ENCODE measurements at places on chromosomes 12 and 14. TPM values are rescaled to one million over a fixed set of nuclear protein-coding genes. Genes with fewer than 3 reads are reported as not detected.

- H3K4me3 ChIP-seq = no peak overlapping the region
- no peaks in the 10 kb centered on the region for H3K27me3 ChIP-seq
- no peaks in the 10 kb centered on the region for H3K4me1 ChIP-seq
- H3K36me3 ChIP-seq = peaks cover 1% of the 10 kb centered on the region
- DNase-seq = no peak
These were observed 267.1 kb downstream of the LRFN5 start for GRCh38 chr14:41873686-41874317.

The B4GALNT1 gene
- total RNA-seq = 3.8 TPM

DNA sequence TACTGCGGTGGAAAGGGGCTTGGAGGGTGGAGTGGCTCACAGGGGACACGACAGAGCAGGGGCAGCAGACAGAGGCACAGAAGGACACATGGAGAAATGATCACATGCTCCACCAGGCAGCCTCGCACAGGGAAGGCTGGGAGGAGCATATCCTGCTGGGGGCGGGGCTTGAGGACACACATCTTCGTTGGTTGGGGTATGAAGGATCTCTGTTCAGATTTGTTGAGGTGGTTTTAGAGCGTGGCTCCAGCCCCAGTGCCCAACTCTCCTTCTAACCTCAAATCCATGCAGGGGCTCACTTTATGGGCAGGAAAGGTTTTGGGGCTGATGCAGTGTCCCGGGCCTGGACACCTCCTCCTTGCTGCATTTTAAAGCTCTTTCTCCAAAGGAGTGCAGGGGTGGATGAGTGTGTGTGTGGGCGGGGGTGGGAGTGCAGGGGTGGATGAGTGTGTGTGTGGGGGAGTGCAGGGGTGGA lies 733 bp upstream of the P3H3 start:
- DNase-seq = peak; percentile 53
- peak overlapping the region; percentile 48 for H3K4me3 ChIP-seq
- peaks cover 66% of the 10 kb centered on the region for H3K27me3 ChIP-seq
- H3K36me3 ChIP-seq = peaks cover 3% of the 10 kb centered on the region

The CACNA1C gene
- 0.21 TPM for total RNA-seq

The PRKCH gene
- total RNA-seq = 127 TPM

GRCh38 chr12:2834581-2835491 lies at the start of gene NRIP2:
Gene NRIP2, minus strand, starts transcription at chr12:2835035. Its CDS starts 52 bp downstream, at chr12:2834983.
- no peaks in the 10 kb centered on the region for H3K27me3 ChIP-seq
- no peak within 1 kb of the TSS for H3K4me3 ChIP-seq
- H3K27ac ChIP-seq = peak within 1 kb of the TSS; percentile 22
- H3K36me3 ChIP-seq = peaks cover 2% of the 10 kb centered on the region
- no peak for DNase-seq

DNA sequence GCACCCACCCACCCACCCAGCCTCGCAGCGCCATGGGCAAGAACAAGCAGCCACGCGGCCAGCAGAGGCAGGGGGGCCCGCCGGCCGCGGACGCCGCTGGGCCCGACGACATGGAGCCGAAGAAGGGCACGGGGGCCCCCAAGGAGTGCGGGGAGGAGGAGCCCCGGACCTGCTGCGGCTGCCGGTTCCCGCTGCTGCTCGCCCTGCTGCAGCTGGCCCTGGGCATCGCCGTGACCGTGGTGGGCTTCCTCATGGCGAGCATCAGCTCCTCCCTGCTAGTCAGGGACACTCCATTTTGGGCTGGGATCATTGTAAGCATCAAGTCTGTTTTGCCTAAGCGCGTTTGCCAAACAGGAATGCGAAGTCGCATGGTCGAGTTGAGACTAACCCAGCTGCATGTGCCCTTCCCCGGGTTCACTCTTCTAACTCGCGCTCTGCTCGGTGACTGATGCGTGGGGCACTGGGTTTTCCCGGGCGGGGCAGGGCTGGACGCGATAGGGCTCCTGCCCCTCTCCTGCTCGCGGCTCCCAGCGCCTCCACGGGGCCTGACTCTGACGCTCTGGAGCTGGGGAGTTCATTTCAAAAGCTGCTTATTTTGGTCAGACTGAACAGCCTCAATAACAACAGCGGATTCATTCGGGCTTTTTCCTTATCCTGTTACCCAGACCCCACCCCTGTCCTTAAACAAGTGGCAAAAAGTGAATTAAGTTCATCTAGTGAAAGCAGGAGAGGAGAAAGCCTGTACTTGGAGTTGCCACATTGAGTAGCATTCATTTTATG lies 458 bp downstream of the SSPN start:
- peak overlapping the region; percentile 88 for H3K4me3 ChIP-seq
- DNase-seq = no peak
- no peak overlapping the region for H3K27ac ChIP-seq
- H3K27me3 ChIP-seq = peaks cover 45% of the 10 kb centered on the region

DNA sequence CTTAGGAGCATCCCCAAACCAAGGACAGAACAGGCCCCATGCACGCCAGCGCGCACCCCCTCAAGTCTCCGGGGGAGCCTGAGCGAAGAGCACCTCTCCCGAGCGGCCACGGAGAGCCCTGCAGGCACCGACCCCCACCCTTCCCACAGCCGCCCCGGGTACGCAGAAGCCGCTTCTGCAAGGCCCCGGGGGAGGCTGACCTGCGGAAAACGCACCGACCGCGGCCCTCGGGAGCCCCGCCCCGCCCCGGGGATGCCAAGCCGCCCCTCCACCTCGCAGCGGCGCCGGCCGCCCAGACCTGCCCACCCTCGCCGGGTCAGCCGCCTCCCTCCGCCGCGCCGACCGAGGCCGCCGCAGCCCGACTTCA lies 385 bp downstream of the CAPRIN2 start:
- peaks cover 2% of the 10 kb centered on the region for H3K36me3 ChIP-seq
- DNase-seq = no peak
- H3K27ac ChIP-seq = peak overlapping the region; percentile 79
- H3K4me3 ChIP-seq = peak overlapping the region; percentile 93
- H3K4me1 ChIP-seq = peaks cover 60% of the 10 kb centered on the region

DNA sequence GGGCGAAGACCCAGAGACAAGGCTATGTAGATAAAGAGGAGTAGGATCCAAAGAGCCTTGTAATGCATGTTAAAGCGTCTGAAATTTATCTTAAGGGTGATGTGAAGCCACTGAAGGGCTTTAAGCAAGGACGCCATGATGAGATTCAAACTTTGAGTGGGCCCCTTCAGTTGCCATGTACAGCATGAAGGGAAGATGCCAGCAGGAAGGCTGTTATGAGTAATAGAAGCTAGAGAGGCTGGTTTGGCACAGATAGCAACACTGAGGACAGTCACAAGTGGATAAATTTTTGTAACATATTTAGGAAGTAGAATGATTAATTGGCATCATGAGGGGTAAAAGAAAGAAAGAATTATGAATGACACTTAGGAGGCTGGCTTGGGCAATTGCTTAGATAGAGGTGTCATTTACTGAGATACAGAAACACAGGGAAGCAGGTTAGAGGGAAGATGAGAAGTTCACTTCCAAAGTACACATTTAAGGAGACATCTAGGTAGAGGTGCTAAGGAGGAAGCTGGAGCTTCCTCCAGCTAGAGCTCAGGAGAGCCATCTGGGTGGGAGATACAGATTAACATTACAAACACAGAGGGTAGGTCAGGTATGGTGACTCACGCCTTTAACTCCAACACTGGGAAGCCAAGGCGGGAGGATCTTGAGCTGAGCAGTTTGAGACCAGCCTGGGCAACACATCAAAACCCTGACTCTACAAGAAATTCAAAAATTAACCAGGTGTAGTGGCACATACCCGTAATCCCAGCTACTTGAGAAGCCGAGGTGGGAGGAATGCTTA lies 13.7 kb downstream of the ATG2B start:
- DNase-seq = no peak
- H3K36me3 ChIP-seq = no peaks in the 10 kb centered on the region
- H3K27ac ChIP-seq = peak overlapping the region; percentile 67
- H3K4me1 ChIP-seq = peaks cover 13% of the 10 kb centered on the region
- H3K4me3 ChIP-seq = peak overlapping the region; percentile 35

The RBP5 gene
- total RNA-seq = 0.26 TPM

GRCh38 chr14:83975841-83976770 lies 1553.8 kb upstream of the FLRT2 start:
- H3K4me3 ChIP-seq = no peak overlapping the region
- no peak overlapping the region for H3K27ac ChIP-seq
- DNase-seq = no peak

The DGLUCY gene
- total RNA-seq = 90.5 TPM

DNA sequence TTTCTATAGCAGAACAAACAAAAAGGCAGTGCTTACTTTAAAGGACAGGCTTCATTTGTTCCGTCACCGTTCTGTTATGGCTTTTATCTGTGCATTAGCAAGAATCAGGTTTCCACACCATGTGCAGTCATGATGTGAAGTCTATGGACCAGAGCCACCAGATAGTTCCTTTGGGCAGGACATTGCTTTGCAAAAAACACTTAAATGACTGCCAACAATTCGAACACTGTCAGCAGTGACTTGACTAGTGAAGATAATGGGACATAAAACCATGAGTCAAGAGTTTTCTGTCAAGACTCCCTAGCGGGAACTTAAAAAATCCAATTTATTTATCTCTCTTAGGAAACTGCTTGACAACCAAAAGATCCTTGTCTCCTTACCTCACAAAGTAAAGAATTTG lies 80.3 kb downstream of the NKX2-1 start:
- H3K4me3 ChIP-seq = no peak overlapping the region

DNA sequence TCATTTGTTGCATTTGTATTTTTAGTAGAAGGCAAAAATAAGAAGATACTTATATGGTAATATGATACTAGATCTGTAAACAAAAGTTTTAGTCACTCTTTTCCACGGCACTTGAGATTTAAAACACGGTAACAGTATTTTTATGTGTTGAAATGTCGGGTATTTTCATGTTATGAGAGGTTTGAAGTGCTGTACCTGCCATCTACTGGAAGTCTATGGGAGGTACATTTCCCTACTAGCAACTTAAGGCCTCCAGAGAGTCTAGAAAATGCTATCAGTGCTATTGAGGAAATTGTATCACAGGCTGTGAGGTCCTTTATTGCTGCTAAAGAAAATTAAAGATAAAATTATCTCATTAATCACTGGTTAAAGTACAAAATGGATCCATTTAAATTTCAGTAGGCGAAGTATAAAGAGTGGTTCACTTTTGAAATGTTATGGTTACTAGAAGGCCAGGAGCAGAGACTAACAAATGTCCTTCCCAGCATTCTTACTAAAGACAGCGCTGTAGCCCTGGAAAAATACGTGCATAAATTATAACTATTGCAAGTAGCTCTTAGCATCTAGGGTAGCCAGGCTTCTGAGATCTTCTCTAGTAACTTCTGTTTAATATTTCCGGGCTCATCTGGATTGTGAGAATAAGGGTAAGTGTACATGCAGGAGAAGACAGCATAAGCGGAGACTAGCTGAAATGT lies 77.6 kb upstream of the PRKD1 start:
- H3K27me3 ChIP-seq = no peaks in the 10 kb centered on the region
- no peaks in the 10 kb centered on the region for H3K4me1 ChIP-seq
- no peak overlapping the region for H3K27ac ChIP-seq
- H3K36me3 ChIP-seq = no peaks in the 10 kb centered on the region
- no peak overlapping the region for H3K4me3 ChIP-seq

The GTF2A1 gene
- 52.3 TPM for total RNA-seq

GRCh38 chr12:79688376-79689060 lies 2.2 kb downstream of the PAWR start:
- peaks cover 2% of the 10 kb centered on the region for H3K36me3 ChIP-seq
- peaks cover 28% of the 10 kb centered on the region for H3K27me3 ChIP-seq
- H3K4me3 ChIP-seq = peak overlapping the region; percentile 78
- no peak overlapping the region for H3K27ac ChIP-seq
- peaks cover 21% of the 10 kb centered on the region for H3K4me1 ChIP-seq
- no peak for DNase-seq

- no peaks in the 10 kb centered on the region for H3K4me1 ChIP-seq
- no peaks in the 10 kb centered on the region for H3K27me3 ChIP-seq
- no peak overlapping the region for H3K4me3 ChIP-seq
- DNase-seq = no peak
- no peak overlapping the region for H3K27ac ChIP-seq
- H3K36me3 ChIP-seq = no peaks in the 10 kb centered on the region
These were observed 123.2 kb downstream of the LMO3 start for GRCh38 chr12:16482726-16483125.

- no peak overlapping the region for H3K27ac ChIP-seq
- H3K4me3 ChIP-seq = no peak overlapping the region
- no peaks in the 10 kb centered on the region for H3K36me3 ChIP-seq
- H3K4me1 ChIP-seq = peaks cover 4% of the 10 kb centered on the region
These were observed 66.5 kb downstream of the TBC1D30 start for GRCh38 chr12:64890873-64891468.

DNA sequence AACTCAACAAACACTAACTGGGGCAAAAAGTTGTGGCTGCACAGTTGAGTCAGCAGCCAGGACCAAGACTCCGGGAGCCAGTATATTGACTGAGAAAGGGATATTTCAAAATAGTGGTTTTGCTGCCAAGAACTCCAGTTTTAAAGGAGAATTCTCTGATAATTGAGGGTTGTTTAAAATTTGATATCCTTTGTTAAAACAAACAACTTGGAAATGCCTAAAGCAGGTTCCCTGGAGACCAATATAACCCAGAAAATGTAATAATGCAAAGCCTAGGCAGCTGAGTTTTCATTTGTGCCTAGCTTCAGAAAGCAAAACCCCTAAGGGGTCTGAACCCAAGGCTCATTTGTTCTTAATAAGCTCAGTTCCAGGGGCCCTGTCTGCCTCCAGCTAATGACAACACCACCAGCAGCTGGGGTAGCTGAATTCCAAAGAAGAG lies 311.7 kb upstream of the CCDC196 start:
- no peaks in the 10 kb centered on the region for H3K4me1 ChIP-seq
- no peak overlapping the region for H3K4me3 ChIP-seq
- H3K27me3 ChIP-seq = peaks cover 33% of the 10 kb centered on the region
- no peak for DNase-seq
- peaks cover 3% of the 10 kb centered on the region for H3K36me3 ChIP-seq

- H3K27ac ChIP-seq = no peak overlapping the region
- no peak overlapping the region for H3K4me3 ChIP-seq
- DNase-seq = no peak
- no peaks in the 10 kb centered on the region for H3K4me1 ChIP-seq
These were observed 596.1 kb downstream of the ETNK1 start for GRCh38 chr12:23221066-23221465.

DNA sequence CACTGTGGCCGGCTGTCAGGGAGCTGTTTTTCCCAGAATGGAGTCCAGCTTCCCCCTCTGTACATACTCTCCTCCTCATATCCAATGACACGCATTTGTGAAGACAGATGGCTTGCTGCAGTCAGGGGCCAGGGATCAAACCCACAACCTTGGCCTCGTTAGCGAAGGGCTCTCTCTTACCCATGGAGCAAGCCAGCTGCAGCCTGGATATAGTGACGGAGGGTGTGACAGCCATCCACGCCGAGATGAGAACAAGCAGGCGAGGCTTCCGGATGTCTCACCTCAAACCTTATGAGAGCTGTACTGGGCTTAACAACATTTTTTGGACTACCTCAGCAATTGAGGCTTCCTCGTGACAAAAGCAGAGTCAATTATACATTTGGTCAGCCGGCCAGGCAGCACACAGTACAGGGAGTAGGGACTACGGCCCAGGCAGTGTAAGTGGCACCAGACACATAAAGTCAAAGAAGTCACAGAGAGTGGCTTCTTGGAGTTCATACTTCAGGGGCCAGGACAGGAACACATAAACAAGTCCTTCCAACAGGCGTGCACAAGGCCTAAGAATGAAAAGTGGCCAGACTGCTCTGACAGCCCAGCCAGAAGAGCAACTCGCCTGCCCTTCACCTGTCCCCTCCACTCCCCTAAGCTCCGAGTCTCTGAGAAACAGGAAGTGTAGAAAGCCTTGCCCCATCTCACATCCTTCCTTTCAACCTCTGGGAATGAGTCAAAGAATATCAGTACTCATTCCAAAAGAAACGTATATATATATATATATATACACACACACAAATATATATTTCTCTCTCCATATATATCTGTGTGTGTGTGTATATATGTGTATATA lies 115.1 kb downstream of the TTC7B start:
- H3K4me1 ChIP-seq = peaks cover 11% of the 10 kb centered on the region
- peaks cover 7% of the 10 kb centered on the region for H3K27me3 ChIP-seq
- no peak overlapping the region for H3K27ac ChIP-seq
- no peaks in the 10 kb centered on the region for H3K36me3 ChIP-seq
- DNase-seq = no peak
